ENCODE measurements at places on chromosomes 6 and 20.

- no peak for DNase-seq
These were observed 127.4 kb upstream of the RPS6KA2 start for GRCh38 chr6:166754218-166755030.

GRCh38 chr6:168123165-168123911 lies 44.3 kb upstream of the FRMD1 start:
- no peak for DNase-seq

DNA sequence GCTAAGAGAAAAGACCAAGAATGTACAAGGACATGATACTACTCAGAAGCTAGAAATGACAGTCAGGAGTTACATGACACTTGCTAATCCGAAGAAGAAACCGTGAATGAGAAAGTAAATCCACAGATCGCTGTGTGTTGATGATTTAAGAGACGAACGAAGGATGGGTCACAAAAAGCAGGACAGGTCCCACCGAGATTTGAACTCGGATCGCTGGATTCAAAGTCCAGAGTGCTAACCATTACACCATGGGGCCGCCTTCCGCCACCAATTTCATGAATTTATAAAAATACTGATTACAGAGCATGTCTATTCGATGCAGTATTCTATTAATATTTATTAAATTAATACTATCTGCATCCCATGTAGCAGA lies 54.0 kb upstream of the BTN3A2 start:
- DNase-seq = peak; percentile 59

- no peak for DNase-seq
These were observed 1.0 kb downstream of the SIM1 start for GRCh38 chr6:100463630-100464161.

- DNase-seq = peak; percentile 50
These were observed 42.6 kb downstream of the DSTN start for GRCh38 chr20:17612287-17612991.

GRCh38 chr6:69914015-69914485 lies 47.7 kb downstream of the COL19A1 start:
- peak; percentile 4 for DNase-seq

GRCh38 chr20:42492290-42492689 lies 697.4 kb downstream of the PTPRT start:
- DNase-seq = no peak

- peak; percentile 12 for DNase-seq
These were observed 52.1 kb downstream of the RNASET2 start for GRCh38 chr6:166904101-166904746.

All from IMR-90 (cell line).